Stromal cell of bone marrow (primary cell): ENCODE measurements at places on chromosomes 5 and 9.

DNA sequence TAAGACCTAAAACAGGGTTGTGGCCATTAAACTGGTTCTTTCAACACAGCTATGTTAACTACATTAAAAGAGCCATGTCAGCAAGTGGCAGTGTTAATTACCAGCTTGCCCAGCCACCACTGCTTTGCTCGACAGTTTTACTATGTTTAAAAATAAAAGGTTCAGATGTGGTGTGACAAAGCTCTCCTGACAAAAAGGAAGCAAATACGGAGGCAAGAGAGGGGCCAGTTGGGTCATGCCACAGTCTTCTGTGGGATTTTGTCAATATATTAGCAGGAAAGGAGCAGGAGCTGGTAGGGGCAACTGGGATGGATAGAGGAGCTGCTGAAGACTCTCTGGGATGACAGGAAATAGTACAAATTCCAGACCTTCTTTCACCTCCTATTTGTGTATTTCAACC lies 113.5 kb upstream of the PCA3 start:
- DNase-seq, result no peak

GRCh38 chr9:92446536-92446935 lies 22.3 kb upstream of the OMD start:
- no peak for DNase-seq

- no peak for DNase-seq
Observed at GRCh38 chr5:52798938-52799337, 11.2 kb downstream of the ITGA1 start.

- DNase-seq, result no peak
Observed at GRCh38 chr5:125668884-125669283, 754.3 kb upstream of the GRAMD2B start.

GRCh38 chr5:76930083-76930482 lies 22.8 kb upstream of the CRHBP start:
- DNase-seq, result no peak
